ENCODE measurements at places on chromosomes 6 and 20.

DNA sequence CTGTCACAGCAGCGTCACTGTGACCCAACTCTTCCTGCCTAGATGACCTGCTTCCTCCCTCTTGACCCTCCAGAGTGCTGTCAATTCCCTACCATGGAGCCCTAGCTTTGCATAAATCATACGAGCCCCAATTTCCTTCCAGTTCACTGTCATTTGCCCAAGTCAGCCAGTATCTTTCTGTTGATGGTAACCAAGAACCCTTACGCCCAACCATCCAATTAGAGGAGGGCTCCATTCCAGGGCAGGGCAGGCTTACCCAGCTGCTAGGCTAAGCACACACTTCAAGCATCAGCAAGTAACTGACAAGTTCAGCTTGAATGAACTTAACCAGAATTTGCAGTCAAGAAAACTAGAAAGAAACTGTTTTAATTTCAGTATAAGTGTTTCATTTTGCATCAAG, 25.7 kb downstream of the WFDC3 start:
- no peak for DNase-seq

GRCh38 chr20:4972506-4973251, 28.6 kb downstream of the SLC23A2 start:
- no peak for DNase-seq

DNA sequence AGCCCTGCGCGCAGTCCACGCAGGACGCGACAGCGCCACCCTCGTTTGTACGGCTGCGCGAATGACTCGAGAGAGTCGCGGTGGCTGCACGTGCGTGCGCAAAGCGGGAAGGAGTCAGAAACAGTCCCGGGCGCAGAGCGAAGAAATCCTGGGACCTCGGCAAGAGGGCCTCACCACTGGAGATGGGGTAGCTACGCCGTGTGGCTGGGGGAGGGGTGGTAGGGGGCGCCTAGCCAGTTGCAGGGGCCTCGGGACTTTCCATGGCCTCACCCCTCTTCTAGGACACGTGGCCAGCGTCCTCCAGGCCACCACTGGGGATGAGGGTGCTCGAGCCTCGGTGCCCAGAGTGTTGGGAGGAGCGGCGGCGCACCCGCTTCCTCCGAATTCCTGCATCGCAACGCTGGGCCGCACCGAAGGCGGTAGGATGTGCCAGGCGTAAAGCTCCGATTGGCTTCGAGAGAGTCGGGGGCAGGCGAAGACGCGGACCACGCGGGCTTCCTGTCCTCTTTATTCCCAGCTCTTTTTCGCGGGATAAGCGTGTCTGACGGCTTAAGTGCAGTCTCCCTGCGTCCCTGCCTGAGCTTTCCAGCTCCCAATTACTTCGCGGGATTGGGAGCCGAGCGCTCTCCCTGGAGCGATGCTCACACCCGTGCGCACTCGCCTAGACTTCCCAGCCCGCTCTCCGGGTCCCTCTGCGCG, 38.7 kb downstream of the NCR2 start:
- no peak for DNase-seq

- DNase-seq = no peak
Measured at GRCh38 chr6:141728330-141728729, 404.4 kb upstream of the GJE1 start.

DNA sequence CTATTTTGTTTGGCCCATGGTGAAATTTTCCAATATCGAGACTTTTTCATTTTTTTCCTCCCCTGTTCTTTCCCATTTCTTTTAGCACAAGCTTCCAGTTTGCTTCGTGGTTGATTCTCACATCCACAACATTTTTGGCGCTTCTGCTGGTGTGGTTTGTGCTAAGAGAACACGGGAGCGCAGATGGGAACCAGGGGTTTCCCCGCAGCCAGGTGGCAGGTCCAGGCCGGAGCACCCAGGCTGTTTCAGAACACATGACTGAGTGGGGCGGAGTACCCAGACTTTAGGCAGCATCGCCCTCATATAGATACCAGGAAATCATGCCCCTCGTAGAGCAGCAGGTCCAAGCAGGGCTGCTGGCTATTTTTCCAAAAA, 58.0 kb downstream of the SYTL3 start:
- DNase-seq = no peak

DNA sequence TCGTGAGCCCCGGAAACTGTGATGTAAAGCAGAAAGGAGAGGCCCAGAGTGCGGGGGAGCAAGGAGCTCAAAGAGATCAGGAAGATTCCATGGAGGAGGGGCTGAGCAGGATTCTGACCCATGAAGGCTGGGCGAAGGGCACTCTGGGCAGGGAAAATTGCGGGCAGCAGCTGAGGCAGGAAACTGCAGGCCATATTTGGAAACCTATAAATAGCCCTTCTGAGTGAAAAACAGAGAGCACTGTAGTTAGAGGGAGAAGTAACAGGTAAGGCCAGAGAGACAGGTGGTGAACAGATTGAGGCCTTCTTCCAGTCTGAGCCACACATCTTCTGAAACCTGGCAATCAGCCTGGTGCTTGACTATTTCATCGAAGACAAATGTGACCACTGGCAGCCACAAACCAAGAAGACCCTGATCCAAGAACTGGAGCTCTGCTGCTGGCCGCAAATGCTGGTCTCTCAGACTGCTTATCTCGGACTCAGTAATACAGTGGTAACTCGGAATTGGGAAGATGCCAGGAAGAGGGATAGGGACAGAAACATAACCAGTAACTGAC, 14.1 kb upstream of the BEND3 start:
- no peak for DNase-seq

GRCh38 chr6:53903357-53903756, 108.6 kb downstream of the LRRC1 start:
- no peak for DNase-seq

DNA sequence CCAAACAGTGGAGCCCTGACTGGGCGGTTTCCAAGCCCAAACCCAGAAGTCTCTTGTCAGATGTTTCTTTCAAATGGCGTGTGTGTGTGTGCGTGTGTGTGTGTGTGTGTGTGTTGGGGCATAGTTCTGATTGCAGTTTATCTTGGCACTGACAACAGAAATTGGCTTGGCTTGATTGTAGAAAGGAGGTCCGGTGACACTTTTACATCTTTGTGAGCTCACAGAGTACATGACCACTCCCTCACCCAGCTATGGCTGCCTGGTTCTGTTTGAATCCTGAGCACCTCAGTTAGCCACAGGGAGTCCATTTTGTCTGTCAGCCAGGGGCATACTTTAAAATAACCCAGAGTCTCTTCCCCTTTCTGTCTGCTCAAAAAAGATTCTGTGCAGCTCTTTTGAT, 276.3 kb downstream of the CD83 start:
- DNase-seq = no peak

DNA sequence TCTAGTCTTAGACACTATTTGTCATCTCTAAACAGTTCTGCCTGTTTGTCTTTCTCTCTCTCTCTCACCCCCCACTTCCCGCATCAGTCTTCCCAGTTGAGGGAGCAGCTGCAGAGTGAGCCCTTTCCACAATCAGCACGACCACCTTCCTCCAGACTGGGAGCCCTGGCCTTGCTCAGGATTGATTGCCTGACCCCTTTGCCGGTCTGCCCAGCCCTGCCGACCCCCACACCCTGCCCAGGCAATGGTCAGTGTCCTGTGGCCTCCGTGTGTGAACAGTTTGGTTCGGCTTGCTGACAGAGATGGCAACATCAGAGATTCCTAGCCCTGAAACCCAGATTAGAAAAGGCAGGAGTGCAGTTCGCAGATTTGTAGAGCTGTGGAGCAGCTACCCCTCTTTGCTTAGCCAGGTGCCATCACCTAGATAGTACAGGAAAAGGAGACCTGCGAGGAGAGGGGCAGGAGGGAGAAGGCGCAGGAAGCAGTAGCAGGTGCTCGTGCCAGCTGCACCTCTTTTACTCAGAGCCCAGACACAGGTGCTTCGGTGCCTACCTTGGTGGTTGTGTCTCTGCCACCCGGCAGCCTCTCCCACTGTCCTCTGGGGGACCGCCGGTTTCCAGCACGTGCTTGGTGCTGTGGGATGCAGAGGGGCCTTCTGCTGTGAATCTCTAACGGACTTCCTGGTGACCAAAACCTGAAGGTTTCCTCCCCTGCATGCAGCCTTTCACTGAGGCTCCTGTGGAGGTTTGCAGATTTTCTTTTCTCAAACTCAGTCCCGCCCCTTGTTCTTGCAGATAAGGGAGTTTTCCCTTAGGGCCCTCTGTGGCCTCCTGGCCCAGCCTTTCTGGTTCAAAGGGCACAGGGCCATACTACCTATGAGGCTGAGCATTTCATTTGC, 92.4 kb downstream of the SCML4 start:
- DNase-seq = no peak

DNA sequence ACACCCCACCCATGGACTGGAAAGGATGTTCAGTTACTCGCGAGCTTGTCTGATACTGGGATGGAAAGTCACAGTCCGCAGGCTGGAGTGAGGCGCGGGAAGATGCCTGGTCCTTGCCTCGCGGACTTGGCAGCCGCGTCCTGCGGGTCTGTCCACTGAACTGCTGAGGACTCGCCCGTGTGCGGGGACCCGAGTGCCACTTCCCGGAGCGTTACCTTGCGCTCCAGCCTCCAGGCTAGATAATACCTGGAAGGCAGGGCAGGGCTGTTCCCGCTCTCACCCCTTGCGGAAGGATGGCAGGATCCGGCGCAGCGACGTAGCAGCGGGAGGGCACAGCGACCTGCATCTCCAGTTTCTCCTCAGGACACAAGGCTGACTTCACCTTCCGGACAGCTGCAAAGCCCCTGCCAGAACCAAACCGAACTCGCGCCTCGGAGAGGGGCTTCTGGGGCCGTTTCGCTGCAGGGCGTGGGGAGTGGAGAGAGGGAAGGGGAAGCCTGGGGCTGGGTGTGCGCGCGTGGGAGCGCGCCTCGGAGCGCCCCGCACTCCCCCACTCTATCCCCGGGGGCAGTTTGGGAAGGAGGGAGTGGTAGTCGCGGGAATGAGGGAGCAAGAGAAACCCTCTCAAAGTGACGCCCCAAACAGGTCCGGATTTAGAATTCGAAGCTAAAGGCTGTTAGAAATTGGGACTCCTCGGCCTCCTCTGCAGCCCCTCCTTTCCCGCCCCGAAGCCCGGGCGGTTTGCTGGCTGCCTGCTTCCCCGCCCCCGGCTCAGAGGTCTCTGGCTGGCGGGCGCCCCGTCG, at the start of gene KCNQ5:
Gene KCNQ5 (plus strand): TSS at position 774 of the 803 bp plus-strand sequence.
- DNase-seq = no peak

- no peak for DNase-seq
Measured at GRCh38 chr20:48490961-48491831, 336.6 kb downstream of the PREX1 start.

DNA sequence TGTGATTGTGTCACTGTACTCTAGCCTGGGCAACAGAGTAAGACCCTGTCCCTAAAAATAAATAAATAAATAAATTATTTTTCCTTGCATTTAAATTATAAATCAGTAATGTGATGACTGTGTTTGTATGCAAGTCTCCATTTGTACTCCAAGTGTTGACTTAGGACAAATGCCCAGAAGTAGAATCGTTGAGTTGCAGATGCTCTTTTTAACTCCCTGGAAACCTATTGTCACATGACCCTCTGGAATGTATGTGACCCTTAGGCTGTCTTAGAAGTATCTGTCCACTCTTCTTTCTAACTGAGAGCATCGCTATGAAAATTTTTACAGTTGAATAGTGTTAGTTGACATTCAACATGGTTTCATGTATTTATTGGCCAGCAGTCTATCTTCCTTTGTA, 18.8 kb downstream of the OR2A4 start:
- no peak for DNase-seq

- no peak for DNase-seq
Measured at GRCh38 chr6:50714487-50715379, 1.4 kb downstream of the TFAP2D start.

DNA sequence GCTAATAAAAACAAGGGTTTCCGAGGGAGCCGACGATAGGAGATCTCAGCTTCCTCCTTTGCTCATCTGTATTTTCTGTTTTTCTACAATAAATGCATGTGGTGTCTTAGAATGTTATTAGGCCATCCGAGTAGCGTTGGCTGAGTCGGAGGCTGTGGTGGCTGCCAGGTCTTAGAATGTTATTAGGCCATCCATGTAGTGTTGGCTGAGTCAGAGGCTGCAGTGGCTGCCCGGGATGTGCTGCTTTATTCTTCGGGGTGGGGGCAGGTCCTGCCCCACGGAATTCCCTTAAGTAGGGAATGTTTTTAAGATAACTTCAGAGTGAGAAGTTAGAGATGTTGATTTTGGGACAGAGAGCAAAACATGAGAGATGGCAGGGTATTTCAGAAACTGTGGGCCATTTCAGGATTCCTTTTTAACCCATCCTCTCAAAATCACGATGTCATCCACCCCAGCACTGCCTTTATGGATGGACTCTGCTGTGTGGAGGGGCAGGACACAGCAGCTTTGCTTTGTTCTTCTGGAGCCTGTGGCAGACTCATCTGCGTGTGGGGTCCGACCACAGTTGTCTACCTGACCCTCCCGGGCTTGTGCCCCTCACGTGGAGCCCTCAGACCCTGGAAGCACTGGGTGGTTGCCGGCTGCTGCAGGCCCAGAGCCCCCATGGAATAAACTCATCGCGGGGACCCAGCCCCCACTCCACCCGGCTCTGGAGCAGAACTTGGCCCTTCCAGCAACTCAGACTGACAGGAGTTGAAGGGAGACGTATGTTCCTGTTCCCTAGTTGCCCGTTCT, 20.4 kb downstream of the OSBPL2 start:
- DNase-seq = no peak

DNA sequence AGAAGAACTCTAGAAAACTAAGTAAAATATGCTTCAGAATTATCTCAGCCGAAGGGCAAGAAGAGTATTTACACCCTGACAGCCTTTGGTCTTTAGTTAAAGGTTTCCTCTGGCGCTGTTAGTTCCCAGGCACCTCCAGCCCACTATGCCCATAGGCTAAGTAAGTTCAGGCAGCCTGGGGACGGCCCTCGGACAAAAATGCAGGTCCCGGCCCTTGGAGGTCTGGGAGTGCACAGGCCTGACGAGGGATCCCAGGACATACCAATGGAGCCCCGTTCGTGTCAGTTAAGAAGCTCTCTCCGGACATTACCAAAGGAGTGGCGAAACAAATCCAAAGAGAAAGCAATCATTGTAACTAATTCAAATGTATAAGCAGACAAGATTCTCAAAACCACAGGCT, 311.8 kb downstream of the CD83 start:
- no peak for DNase-seq

GRCh38 chr6:65071480-65071879, 635.5 kb downstream of the EYS start:
- DNase-seq = no peak

GRCh38 chr6:24549674-24550353, 55.0 kb downstream of the ALDH5A1 start:
- DNase-seq = no peak
